ENCODE measurements at places on chromosomes 11 and 22. TPM values are rescaled to one million over a fixed set of nuclear protein-coding genes. Genes with fewer than 3 reads are reported as not detected.

GRCh38 chr22:42725606-42726355 is 5.1 kb upstream of the A4GALT start:
- no peak for DNase-seq

DNA sequence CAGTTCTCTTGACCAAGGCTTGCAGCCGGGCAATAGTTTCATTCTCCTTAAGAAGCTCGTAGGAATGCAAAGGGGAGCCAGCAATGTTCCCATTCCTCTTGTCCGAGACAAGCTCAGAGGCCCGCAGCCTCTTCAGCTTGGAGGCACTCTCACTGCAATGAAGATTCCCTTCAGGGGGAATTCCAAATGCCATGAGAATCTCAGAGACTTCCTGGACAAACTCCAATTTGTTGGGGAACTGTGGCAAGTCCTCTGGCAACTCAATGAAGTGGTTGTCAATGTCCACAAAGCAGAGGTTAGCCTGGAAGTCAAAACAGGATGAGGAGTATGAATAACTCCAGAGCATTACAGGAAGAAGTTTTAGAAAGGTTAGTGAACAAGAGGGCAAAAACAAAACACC is 84.4 kb downstream of the DENND5A start:
- DNase-seq: no peak

GRCh38 chr11:67285541-67286498 is 3.3 kb upstream of the ANKRD13D start:
- DNase-seq: no peak

GRCh38 chr11:100592619-100593260 is 94.3 kb upstream of the ARHGAP42 start:
- no peak for DNase-seq

DNA sequence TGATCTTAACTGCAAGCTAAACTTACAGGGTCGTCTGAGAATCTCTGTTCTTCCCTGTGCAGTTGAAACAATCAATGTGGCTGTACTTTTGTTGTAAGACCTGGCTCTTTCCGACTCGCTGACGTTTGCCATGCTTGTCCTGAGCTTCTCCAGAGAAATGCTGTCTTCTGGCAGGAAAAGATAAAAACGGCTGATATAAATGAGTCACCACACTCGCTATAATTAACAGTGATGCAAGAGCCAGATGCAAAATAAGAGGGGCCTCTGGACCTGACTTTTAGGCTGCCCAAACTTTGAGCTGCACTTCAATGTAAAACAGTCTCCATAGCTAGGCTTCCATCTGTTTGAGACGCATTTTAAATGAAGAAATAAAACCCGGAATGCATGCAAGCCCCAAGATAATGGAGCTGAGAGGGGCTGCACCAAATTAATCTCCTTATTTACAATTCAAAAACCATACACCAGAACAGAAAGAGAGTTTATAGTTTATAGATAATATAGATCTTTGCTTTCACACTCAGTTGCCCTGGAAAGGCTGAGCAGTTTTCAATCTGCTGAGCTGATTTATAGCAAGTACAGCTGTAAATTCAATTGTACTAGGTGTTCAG is 48.5 kb downstream of the WT1 start:
- no peak for DNase-seq

CARD18 gene
- total RNA-seq: not detected

RPS19BP1 gene
- total RNA-seq: 81.6 TPM

H19 gene
- total RNA-seq: not detected
